ENCODE measurements at places on chromosomes 12 and 14. TPM values are rescaled to one million over a fixed set of nuclear protein-coding genes. Genes with fewer than 3 reads are reported as not detected.

The IL22 gene
- not detected for polyA plus RNA-seq

The AMDHD1 gene
- 0.16 TPM for polyA plus RNA-seq

The PLEK2 gene
- 0.84 TPM for polyA plus RNA-seq

The LMO3 gene
- polyA plus RNA-seq = not detected

The SIRT4 gene
- polyA plus RNA-seq = 0.79 TPM

The NEUROD4 gene
- not detected for polyA plus RNA-seq

The AQP2 gene
- not detected for polyA plus RNA-seq

The PRH1 gene
- polyA plus RNA-seq = 2.2 TPM

GRCh38 chr14:72169521-72169920 lies 237.3 kb downstream of the RGS6 start:
- no peak overlapping the region for H3K4me3 ChIP-seq
- H3K36me3 ChIP-seq = no peaks in the 10 kb centered on the region
- no peaks in the 10 kb centered on the region for H3K4me1 ChIP-seq

DNA sequence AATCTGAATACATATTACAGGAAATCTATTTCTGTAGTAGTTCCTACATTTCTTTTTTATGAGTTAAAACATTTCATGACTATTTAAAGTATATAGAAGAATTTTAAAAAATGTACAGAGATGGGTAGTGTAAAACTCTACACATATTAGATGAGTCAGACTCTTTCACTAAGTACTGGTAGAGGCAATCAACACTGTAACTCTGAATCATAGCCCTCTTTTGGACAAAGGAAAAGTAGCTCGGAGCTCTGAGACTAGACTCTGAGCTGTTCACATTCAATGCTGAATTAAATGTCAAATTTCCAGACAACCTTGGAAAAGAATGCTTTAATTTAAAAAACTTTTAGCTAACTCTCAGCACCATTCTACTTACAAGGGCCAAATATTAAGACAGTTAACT lies 3.4 kb downstream of the PTCSC3 start:
- no peaks in the 10 kb centered on the region for H3K36me3 ChIP-seq
- no peaks in the 10 kb centered on the region for H3K27me3 ChIP-seq
- H3K4me1 ChIP-seq = no peaks in the 10 kb centered on the region
- DNase-seq = no peak

- no peak overlapping the region for H3K4me3 ChIP-seq
- DNase-seq = no peak
- peaks cover 14% of the 10 kb centered on the region for H3K4me1 ChIP-seq
- H3K36me3 ChIP-seq = no peaks in the 10 kb centered on the region
- H3K27ac ChIP-seq = no peak overlapping the region
Observed at GRCh38 chr12:45439039-45439438, 223.1 kb downstream of the ANO6 start.

DNA sequence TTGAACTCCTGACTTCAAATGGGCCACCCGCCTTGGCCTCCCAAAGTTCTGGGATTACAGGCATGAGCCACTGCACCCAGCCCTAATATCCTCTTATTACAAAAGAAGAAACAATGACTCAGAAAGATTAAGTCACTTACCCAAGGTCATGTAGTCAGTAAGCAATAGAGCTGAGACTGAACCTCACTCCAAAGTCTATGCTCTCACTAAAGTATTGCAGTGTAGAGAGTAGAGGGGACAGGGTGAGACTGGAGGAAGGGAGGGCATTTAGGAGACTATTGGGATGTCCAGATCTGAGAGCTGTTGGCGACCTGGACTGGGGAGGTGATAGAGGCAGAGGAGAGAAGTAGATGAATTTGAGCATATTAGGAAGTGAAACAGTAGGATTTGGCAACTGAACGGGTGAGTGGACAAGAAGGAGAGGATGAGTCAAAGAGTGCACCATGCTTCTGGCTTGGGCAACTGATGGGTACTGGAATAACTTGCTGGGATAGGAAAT lies 11.8 kb downstream of the P2RX7 start:
- H3K4me1 ChIP-seq = peaks cover 10% of the 10 kb centered on the region
- no peaks in the 10 kb centered on the region for H3K36me3 ChIP-seq
- H3K4me3 ChIP-seq = no peak overlapping the region
- no peaks in the 10 kb centered on the region for H3K27me3 ChIP-seq

- H3K27ac ChIP-seq = peak overlapping the region; percentile 62
- DNase-seq = peak; percentile 74
- peaks cover 10% of the 10 kb centered on the region for H3K36me3 ChIP-seq
- no peaks in the 10 kb centered on the region for H3K27me3 ChIP-seq
- H3K4me3 ChIP-seq = no peak overlapping the region
Observed at GRCh38 chr12:109944561-109945359, 44.7 kb downstream of the TCHP start.

DNA sequence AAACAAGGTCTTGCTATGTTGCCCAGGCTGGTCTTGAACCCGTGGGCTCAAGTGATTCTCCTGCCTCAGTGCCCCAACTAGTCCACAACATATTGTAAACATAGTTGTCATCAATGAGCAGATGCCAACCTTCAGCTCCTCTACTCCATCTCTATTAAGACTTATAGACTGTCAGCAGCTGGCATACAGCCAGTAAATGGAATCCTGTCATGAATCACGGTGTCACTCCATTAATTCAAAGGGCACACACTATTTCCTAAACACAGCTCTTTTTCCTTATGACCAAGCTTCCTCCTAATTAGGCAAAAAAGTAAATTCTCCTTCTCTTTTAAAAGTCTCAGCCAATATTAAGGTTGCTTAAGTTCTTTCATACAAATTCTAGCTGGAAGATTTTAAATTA lies 111.2 kb downstream of the ITPR2 start:
- peak; percentile 92 for DNase-seq
- no peaks in the 10 kb centered on the region for H3K27me3 ChIP-seq
- H3K4me1 ChIP-seq = peaks cover 40% of the 10 kb centered on the region
- H3K36me3 ChIP-seq = peaks cover 2% of the 10 kb centered on the region

GRCh38 chr12:69252033-69252432 lies 12.7 kb downstream of the CPSF6 start:
- peaks cover 5% of the 10 kb centered on the region for H3K4me1 ChIP-seq
- H3K4me3 ChIP-seq = no peak overlapping the region
- no peaks in the 10 kb centered on the region for H3K27me3 ChIP-seq
- no peak for DNase-seq

- H3K27ac ChIP-seq = no peak overlapping the region
- DNase-seq = no peak
- H3K27me3 ChIP-seq = no peaks in the 10 kb centered on the region
- H3K36me3 ChIP-seq = no peaks in the 10 kb centered on the region
Observed at GRCh38 chr14:73312687-73313086, 75.4 kb downstream of the PAPLN start.

DNA sequence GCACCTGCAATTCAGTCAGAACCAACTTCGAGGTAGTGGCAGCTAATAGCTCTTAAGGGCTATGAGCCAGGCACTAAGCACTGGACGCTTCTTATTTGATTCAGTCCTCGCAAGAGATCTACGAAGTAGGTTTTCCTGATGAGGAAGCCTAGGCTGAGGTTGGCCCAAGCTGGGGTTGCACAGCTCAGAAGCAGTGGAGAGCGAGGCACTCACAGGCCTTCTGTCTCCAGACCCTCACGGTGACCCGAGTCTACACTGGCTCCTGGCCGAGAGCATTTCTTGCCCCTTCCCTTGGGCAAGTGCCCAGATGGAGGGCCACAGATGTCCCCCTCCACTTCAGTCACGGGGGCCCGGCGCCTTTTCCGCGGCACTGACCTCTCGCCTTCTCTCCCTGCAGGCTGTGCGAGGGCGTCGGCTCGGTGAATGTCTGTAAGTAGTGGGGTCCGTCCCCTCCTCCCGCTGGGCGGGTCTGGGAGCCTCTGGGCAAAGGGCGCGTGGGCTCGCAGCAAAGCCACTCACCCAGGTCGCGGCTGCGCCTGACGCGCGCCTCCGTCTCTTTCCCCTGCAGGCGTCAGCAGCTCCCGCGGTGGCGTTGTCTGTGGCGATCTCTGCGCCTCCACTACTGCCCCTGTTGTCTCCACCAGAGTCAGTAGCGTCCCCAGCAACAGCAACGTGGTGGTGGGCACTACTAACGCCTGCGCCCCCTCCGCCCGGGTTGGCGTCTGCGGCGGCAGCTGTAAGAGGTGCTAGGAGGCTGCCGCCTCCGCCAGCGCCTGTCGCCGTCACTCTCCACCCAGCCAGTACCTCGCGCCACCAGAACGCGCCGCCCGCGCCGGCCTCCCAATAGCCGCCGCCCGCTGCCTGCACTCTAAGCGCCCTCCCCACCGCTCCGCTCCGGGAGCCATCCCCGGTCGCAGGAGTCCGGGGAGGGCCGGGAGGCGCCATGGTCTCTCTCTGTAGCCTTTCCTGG lies 13.1 kb downstream of the KRT83 start:
- peak; percentile 13 for DNase-seq
- H3K4me1 ChIP-seq = no peaks in the 10 kb centered on the region
- no peaks in the 10 kb centered on the region for H3K36me3 ChIP-seq
- no peak overlapping the region for H3K4me3 ChIP-seq
- H3K27me3 ChIP-seq = peaks cover 59% of the 10 kb centered on the region

DNA sequence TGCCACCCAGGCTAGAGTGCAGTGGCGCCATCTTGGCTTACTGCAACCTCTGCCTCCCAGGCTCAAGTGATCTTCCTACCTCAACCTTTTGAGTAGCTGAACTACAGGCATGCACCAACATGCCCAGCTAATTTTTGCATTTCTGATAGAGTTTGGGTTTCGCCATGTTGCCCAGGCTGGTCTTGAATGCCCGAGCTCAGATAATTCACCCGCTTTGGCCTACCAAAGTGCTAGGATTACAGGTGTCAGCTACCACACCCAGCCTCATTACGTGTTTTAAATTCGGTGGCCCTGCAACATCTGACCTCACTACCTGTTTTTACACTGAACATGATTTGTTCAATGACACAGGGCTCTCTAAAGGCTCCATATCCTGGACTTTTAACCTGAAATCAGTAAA lies 22.9 kb upstream of the RDH16 start:
- no peaks in the 10 kb centered on the region for H3K27me3 ChIP-seq
- no peak overlapping the region for H3K4me3 ChIP-seq
- H3K4me1 ChIP-seq = no peaks in the 10 kb centered on the region

DNA sequence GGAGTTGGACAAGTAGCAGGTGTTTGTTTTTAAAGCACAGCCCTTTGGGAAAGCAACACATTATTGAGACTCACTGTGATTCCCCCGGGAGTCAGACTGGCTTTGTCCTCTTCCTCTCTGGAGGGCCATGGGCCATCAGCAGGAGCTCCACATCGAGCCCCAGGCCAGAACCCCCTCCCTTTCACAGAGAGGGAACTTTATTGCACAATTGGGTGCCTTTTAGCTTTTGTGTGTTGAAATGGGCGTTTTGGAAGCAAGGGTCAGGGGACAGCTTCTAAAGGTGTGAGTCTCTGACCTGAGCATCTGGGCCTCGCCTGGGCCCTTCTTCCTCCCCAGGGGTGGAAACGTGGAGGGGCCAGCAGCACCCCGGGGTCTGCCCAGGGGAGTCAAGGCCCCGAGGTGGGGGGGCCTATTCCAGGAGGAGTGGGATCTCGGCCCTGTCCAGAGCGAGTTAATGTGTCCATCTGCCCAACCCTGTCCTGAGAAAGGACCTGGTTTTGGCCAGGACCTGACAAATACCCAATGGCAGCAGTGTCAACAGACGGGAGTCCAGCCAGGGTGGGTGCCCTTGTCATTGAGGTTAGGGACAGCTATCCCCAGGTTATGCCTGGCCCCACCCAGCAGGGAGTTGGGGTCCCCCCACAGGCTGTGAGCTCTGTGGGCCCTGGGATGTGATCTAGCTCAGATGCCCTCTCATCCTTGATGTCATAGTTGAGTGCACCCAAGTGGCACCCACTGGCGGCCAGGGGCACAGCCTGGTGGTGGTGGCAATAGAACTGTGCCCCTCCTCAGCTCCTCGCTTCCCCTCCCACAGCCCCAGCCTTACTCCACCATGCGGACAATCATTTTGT lies 37.1 kb downstream of the SLC8B1 start:
- H3K4me1 ChIP-seq = peaks cover 6% of the 10 kb centered on the region
- no peaks in the 10 kb centered on the region for H3K27me3 ChIP-seq
- DNase-seq = no peak

DNA sequence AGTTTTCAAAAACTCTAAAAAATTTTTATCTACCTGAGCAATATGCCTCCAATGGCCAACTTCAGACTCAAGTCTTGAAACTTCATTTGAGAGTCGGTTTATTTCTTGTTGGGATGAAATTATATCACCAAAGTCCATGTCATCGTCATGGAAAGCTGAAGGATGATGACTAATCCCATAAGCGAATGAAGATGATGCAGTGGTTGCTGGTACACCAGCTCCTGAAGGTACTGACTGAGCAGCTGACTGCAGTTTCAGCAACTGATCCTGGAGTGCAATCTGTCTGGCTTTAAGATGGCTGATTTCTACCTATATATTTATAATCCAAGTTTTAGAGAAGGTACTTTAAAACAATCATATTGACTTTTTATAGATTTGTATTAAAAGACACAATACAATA lies 18.3 kb downstream of the TRIP11 start:
- H3K27ac ChIP-seq = no peak overlapping the region
- H3K4me3 ChIP-seq = no peak overlapping the region
- H3K4me1 ChIP-seq = no peaks in the 10 kb centered on the region
- peaks cover 2% of the 10 kb centered on the region for H3K36me3 ChIP-seq

- H3K27me3 ChIP-seq = no peaks in the 10 kb centered on the region
- no peaks in the 10 kb centered on the region for H3K4me1 ChIP-seq
Observed at GRCh38 chr12:90396556-90396955, 558.4 kb downstream of the CCER1 start.

DNA sequence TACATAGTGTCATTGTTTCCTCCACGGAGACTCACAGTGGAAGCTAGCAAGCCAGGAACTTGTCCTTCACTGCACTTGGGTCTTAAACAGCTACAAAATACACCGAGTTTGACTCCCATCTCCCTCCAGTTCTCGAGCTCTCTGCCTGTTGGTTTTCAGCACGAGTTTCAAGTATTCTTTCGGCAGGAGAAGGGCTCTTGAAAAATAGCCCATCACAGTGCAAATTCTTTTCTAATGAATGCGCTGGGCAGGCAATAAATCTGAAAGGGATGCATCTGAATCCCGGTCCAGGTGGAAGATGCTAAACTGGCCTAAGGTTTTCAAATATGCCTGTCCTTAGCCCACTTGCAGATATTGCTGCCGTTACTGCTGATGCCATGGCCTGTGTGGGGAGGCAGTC lies 173.9 kb downstream of the CACNA1C start:
- no peak for DNase-seq
- no peaks in the 10 kb centered on the region for H3K4me1 ChIP-seq
- no peak overlapping the region for H3K27ac ChIP-seq
- no peak overlapping the region for H3K4me3 ChIP-seq
- H3K36me3 ChIP-seq = no peaks in the 10 kb centered on the region

- H3K27ac ChIP-seq = no peak overlapping the region
- no peaks in the 10 kb centered on the region for H3K4me1 ChIP-seq
- no peaks in the 10 kb centered on the region for H3K27me3 ChIP-seq
- no peak overlapping the region for H3K4me3 ChIP-seq
- H3K36me3 ChIP-seq = no peaks in the 10 kb centered on the region
Observed at GRCh38 chr12:129675947-129676346, 227.9 kb downstream of the TMEM132D start.

GRCh38 chr12:111643427-111643826 lies 42.3 kb downstream of the BRAP start:
- DNase-seq = peak; percentile 70
- H3K4me3 ChIP-seq = no peak overlapping the region
- H3K4me1 ChIP-seq = peaks cover 15% of the 10 kb centered on the region
- peak overlapping the region; percentile 6 for H3K27ac ChIP-seq
- no peaks in the 10 kb centered on the region for H3K27me3 ChIP-seq
- peaks cover 15% of the 10 kb centered on the region for H3K36me3 ChIP-seq

All from endothelial cell of umbilical vein (primary cell).